ENCODE measurements at places on chromosomes 2 and 18.

- no peak for DNase-seq
Measured at GRCh38 chr18:68439642-68440041, 275.3 kb downstream of the TMX3 start.

- DNase-seq, result peak; percentile 34
Measured at GRCh38 chr2:97936199-97936598, 59.5 kb downstream of the TMEM131 start.

GRCh38 chr18:31413137-31413536 lies 34.4 kb upstream of the DSG3 start:
- no peak for DNase-seq

DNA sequence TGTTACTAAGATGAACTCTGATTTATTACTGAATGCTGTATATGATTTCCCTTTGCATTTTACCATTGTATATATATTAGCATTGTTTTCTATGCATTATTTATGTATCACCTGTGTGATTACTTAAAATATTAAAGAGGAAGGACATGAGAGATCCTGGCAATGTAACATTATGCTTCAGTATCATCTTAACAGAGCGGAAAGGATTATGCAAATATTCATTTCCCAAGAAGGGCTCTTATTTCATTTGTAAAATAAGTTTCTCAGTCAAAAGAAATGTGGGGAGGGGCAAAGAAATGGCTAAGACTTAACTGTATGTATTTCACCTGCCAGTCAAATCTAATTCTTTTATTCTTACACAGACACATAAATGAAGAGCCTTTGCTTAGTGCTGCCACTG lies 654.2 kb upstream of the PKDCC start:
- DNase-seq, result no peak

- DNase-seq, result no peak
Measured at GRCh38 chr2:172409042-172409441, 18.3 kb upstream of the ITGA6 start.

DNA sequence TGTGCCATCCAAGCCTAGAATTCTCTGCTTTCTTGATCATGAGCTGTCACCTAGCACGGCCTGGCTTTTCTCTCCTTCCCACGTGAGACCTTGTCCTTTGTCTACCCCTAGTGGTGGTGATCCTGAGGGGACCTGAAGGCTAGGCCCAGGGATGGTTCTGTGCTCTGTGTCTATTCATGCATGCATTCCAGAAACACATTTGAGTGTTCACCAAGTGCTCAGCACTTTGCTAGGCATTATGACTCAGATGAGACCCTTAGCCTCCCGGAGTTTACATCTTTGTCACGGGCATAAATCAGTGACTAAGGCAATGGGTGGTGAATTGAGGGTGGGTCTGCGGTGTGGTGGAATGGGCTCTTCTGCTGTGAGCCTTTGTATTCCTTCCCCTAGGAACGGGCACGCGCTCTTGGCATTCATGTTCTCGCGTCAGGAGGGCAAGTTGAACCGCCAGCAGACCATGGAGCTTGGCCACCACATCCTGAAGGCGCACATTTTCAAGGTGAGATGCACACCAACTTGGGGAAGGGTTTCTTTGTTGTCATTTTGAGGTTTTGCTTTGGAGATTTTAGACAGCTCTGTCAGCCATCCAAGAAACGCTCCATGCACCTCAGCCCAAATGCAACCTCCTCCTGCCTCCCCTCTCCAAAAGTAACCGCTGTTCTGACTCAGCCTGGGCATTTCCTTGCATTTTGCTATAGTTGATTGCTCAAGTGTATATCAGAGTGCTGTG lies 100.9 kb downstream of the WDSUB1 start:
- peak; percentile 31 for DNase-seq

DNA sequence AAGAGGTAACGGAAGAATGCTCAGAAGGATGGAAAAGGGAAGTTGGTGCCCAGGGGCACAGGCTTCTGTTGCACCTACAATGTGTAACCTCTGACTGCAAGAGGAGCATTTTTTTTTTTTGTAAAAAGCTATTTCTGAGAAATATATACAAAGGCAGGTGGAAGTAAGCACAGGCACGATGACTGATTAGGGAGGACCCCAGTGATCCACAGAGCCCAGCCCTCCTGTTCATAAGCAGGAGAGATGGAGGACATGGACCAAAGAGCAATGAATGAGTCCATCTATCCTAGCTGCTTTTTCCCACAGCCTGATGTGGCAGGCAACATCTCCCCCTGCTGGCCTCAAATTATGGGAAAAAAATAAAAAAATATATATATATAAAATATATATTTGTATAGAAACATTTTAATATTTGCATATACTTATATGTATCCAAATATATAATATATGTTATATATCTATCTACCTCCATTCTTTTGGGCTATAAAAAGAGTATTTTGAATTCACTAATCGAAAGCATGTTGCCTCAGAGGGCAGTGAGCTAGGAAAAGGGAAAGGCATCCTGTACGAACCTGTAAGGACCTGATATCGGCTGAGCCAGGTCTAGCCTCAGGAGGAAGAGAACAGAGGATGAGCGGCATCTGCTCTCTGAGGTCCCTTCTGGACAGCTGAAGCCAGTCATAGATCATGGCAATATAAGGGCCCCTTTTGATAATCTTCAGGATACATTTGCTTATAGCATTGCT lies 166.0 kb upstream of the STK17B start:
- peak; percentile 24 for DNase-seq

DNA sequence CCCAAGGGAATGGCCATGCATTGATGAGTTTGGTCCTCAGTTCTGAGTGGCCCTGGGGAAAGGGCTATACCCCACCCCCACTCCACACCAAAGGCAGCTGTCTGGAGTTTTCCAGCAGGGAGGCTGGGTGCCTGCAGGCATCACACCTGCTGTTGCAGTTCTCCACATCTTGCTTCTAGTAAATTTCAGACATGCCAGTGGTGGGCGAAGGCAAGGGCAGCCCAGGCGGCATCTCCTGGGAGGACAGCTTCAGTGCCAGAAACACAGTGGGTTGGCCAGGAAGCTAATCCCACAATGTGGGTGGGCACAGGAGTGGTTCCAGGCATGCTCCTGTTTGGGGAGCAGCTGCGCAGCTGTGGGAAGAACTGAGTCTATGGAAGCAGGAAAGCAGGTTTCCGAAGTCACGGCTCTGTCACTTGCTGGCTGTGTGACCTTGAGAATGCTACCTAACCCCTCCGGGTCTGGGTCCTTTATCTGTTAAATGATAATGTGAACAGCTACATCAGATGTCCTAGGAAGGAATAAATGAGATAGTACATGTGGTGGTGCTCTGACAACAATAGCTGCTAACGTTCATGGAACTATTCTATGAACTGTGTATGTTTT lies 84.6 kb upstream of the SPTBN1 start:
- no peak for DNase-seq

DNA sequence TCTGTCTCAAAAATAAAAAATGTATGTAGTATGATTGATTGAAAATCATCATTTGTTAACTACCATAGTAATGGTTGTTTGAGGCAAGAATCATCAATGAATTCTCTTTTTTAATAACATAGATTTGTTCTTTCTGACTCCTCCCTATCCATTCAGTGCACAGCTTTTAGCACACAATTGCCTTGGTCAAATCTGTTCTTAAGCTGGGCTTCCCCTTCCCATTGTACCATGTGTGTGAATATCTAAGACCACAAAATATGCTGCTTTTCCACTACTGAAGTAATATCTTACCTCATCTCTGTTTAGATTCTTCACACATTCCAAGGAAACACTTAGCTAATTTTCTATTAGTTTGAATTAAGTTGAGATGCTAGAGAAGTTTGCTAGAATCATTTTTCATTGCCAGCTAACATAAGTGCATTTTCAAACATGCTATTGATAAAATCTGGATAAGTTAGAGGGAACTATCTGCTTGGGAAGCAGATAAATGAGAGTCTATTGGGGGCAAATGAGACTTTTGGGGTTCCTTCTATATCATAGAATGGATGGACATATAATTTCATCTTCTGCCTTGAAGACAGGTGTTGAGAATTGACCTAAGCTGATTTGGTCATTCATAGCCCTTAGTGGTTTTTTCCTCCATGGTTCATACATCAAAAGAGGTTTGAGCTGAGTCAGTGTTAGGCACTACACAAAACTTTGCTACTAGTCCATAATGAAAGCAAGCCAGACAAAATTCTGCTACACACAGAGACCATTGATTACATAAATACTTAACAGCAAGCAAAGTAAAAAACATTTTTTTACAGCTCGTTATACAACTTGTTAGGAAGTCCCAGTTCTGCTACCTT lies 231.9 kb downstream of the PLCL1 start:
- no peak for DNase-seq

- no peak for DNase-seq
Measured at GRCh38 chr2:134195341-134195740, 58.5 kb upstream of the MGAT5 start.

- DNase-seq, result no peak
Measured at GRCh38 chr2:9836074-9836473, 7.2 kb upstream of the TAF1B start.

DNA sequence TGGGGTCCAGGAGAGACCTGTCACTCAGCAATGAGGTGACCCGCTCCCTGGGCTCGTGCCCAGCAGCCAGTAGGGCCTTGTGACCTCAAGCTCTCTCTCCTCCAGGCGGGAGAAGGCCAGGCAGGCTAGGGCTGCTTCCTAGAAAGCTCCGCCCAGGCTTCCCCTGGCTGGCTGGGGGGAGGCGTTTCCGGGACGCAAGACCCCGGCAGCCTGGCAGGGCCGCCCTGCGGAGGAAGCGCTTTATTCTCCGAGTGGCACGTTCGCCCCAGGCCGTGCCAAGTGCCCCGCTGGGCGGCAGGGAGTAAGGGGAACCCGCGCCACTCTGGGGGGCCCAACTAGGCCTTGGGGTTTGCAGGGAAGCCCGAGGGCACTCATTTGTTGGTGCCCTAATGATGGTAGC lies 21.2 kb upstream of the EPAS1 start:
- DNase-seq, result no peak

DNA sequence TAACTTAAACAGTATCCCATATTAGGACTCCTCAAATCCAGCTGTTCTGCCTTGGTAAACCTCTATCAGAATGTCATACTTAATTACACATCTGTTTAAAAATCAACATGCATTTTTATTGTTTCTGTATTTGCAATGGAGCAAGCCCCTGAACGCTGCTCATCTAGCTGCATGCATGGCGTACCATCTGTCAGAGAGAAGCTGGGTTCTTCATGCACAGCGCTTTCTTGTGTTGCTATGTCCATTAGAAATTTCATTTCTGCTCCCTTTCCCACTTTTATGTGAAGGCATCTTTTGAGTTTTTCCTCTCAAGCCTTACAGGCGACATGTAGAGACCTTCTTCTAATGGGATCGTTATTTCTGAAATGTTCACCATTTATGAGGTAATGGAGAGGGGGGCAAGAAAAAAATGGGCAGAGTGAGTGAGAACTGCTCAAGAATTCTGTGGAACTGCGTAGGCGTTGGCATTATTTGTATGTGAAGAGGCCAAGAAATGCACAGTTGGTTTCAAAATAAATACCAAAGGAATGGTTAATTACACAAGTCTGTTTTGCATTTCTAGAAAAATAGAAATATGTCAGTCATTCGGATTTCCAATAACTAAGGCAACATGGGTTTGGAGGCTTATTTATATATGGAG lies 31.6 kb downstream of the INSIG2 start:
- no peak for DNase-seq

DNA sequence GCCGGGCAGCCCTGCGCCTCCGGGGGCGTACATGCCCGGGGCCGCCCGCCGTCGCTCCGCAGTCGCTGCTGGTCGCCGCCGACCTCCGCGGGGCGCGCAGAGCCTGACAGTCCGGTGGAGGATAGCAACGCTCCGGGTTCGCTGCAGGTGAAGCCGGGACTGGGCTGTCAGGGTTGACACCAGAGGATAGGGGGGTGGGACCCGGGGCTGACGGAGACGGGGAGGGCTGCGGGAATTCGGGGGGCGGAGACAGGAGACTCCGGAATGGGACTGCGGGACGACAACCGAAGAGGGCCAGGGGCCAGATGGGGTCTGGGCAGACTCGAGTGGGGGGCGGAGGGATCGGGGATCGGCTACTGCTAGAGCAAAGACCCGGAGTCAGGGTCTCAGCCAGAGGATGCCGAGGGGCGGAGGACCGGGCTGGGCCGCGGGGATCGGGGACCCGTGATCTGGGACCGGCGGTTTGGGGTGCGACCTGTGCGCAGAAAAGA lies 403 bp downstream of the TMEM127 start:
- no peak for DNase-seq

DNA sequence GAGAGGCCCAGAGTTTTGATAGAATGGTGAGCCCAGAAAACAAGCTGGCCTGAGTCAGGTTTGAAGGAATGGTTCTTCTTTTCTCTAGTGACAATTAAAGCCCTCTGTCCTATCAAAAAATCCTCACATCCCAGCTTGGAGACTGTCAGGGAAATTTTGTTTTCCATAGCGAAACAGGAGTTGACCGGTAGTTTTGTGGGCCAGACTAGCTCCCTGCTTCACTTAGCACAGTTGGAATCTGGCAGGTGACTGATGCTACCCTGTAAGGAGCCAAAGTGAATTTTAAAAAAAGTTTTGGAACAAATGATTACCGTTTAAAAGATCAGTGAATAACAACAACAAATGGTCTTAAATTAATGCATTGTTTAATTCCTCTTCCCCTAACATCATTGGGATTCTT lies 6.7 kb downstream of the NAB1 start:
- DNase-seq, result no peak

- DNase-seq, result no peak
Measured at GRCh38 chr18:55585920-55586561, 2.0 kb downstream of the TCF4 start.

- peak; percentile 89 for DNase-seq
Measured at GRCh38 chr2:38690499-38691420, 24.8 kb downstream of the GALM start.

- DNase-seq, result no peak
Measured at GRCh38 chr18:11146238-11146946, 3.0 kb downstream of the PIEZO2 start.

DNA sequence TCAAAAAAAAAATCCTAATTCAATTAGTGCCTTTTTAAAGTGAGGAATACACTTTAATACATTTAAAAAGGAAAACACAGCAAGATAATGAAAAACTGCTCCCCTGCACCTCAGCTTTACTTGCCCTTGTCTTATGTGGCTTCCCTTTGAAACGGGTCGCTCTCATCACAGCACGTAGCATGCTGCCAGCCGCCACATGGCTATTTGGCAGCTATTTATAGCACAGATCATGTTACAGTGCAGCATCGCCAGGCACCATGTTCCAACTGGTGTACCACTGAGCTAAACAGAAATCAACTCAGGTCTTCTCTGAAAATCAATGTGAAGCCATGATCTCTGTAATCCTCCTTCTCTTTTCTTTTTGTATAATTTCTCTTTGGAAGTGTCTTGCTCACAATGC lies 65.1 kb downstream of the TMEM182 start:
- DNase-seq, result peak; percentile 79

GRCh38 chr18:55106906-55107305 lies 147.6 kb upstream of the CCDC68 start:
- DNase-seq, result no peak

GRCh38 chr2:48209214-48209885 lies 303.1 kb upstream of the FBXO11 start:
- DNase-seq, result no peak

All from H4 (cell line).